ENCODE measurements at places on chromosomes 11 and 22. TPM values are rescaled to one million over a fixed set of nuclear protein-coding genes. Genes with fewer than 3 reads are reported as not detected.
A peak's percentile ranks its signal among the peaks of the same experiment; 100 is the strongest.

DNA sequence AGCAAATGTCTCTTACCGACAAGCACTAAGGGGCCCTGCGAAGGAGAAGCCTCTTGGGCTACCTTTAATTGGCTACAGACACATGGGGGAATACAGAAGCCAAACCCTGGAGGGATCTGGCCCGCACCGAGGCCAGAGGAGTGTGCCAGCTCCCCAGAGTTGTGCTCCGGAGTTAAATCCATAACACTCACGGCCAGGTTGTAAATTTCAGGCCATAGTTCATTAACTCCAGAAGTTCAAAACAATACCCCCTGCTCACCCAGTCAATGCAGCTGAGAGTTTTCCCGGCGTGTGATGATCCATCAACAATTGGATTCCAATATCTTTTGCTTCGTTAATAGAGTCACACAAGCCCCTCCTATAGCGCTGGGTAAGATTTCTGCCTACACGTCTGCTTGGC lies 371.5 kb downstream of the NXPE2 start:
- no peak for DNase-seq

GRCh38 chr11:11450744-11451362 lies 97.8 kb upstream of the CSNK2A3 start:
- DNase-seq = peak; percentile 19

Gene MALAT1
- 188 TPM for polyA plus RNA-seq

Gene MICAL3
- 35.1 TPM for polyA plus RNA-seq

DNA sequence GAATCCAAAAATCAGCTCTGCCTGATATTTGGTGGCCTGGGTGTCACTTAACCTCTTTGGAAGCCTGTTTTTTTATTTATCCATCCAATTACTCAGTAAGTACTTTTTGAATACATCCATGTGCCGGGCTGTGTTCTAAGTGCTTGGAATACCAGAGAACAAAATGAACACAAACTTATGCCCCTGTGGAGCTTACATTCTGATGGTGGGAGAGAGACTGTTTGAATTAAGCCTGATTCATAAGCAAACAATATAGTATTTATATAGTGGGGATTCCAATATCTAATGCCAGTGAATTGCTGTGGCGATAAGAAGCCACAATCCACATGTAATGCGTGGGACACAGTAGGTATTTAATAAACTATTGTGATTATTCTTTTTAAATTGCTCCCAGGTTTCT lies 19.4 kb downstream of the KCNJ5 start:
- no peak for DNase-seq

Gene DNAL4
- polyA plus RNA-seq = 7.0 TPM
